ENCODE measurements at places on chromosomes 7 and 10.

- DNase-seq = no peak
Observed at GRCh38 chr7:1966631-1967200, 266.0 kb downstream of the MAD1L1 start.

- no peak for DNase-seq
Observed at GRCh38 chr10:98460837-98461499, 14.2 kb upstream of the HPS1 start.

GRCh38 chr10:778626-779330, 89.3 kb upstream of the DIP2C start:
- DNase-seq = no peak

DNA sequence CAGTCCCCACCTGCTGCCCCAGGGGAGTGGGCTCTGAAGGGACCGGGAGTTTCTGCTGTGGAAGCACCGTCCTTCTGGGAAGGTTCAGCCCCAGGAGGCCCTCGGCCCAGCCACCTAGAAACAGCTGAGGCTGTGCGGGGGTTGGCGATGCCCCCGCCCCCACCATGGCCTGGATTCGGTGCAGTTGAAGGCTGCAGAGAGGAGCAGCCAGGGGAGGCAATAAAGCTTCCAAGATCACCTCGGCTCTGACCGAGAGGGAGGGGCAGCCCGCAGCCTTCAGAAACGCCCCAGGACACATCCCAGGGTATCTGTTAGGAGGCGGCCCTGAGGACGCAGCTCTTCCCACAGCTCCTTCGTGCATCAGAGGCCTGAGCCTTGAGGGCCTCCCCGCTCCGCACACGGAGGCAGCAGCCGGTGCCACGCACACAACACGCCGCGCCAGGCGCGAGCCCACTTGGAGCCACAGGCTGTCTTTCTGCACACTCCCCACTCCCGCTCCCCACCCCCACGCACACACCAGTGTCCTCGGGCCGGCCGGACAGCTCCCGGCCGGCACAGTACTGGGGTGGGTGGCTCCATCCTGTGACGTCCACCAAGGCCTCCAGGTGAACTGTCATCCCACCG, 1.6 kb downstream of the KNDC1 start:
- DNase-seq = no peak

DNA sequence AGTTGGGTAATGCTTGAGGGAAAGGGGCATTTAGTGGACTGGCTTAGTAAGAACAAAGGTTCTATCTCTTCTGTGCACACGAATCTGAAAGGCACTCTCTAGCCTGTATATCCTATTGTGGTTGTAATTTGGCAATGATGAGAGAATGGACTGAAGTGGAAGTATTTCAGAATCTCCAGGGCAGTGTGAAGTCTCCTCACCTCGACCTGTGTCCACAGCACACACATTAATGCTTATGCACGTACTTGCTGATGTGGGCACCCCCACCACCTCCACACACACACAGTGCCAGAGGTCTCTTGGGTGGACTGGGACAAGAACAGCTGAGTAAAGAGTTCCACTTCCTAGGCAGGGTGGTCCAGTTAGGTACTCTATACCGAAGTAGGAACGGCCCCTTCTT, 6.9 kb downstream of the SMC3 start:
- DNase-seq = no peak

- DNase-seq = no peak
Observed at GRCh38 chr7:24788961-24789576, 31.8 kb upstream of the GSDME start.

DNA sequence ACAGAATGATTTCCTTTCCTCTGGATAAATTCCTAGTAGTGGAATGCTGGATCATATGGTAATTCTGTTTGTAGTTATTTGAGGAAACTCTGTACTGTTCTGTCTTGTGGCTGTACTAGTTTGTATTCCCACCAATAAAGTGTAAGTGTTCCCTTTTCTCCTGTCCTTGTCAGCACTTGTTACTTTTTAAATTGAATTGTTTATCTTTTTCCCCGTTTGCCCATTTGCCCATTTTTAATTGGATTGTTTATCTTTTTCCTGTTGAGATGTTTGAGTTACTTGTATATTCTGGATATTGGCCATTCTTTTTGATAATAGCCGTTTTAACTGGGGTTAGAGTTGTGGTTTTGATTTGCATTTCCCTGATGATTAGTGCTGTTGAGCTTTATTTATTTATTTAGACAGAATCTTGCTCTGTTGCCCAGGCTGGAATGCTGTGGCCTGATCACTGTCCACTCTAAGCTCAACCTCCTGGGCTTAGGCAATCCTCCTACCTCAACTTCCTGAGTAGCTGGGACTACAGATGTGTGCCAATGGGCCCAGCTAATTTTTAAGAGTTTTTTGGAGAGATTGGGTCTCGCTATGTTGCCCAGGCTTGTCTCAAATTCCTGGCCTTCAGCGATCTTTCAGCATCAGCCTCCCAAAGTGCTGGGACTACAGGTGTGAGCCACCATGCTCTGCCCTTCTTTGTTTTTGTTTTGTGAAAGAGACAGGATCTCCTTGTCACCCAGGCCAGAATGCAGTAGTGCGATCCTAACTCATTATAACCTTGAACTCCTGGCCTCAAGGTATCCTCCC, 23.0 kb downstream of the BMPR1A start:
- DNase-seq = no peak

DNA sequence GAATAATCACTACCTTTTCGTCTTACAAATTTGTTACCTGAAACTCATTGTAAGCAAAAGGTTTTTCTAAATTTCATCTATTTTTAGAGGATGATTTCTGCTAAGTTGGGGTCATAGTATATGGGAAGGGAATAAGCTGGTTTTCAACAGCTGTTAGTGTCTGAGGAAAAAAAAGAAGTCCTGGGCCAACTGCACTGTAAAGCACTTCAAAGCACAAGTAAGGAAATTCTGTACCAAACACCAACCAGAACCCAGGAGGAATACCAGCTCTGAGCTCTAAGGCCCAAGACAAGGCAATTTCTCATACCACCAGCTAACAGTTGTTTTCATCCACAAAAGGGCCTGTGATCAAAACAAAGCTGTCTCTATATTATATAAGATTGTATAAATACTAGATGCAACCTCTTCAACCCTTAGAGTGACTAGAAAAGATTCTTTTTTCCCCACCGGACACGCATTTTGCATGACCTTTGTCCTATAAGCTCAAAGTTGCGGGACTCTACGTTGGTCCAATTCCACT, 6.1 kb upstream of the MEOX2 start:
- no peak for DNase-seq

DNA sequence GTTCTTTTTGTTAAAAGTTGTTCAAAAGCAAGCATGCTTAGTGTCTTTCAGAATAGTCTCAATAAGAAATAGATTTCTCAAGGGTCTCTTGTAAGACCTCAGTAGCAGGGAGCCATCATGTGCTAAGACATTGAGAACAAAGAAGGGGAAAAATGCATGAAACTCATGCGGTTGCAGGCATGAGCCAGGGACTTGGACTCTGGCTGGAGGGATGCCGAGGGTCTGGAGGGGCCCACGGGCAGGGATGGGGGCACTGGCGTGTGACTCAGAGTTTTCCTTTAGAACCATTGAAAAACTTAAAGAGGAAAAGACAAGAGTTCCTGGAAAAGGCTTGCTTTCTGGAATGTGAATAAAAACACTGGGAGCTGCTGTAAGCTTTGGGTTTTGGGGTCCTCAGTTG, 253.3 kb downstream of the CCDC3 start:
- no peak for DNase-seq

DNA sequence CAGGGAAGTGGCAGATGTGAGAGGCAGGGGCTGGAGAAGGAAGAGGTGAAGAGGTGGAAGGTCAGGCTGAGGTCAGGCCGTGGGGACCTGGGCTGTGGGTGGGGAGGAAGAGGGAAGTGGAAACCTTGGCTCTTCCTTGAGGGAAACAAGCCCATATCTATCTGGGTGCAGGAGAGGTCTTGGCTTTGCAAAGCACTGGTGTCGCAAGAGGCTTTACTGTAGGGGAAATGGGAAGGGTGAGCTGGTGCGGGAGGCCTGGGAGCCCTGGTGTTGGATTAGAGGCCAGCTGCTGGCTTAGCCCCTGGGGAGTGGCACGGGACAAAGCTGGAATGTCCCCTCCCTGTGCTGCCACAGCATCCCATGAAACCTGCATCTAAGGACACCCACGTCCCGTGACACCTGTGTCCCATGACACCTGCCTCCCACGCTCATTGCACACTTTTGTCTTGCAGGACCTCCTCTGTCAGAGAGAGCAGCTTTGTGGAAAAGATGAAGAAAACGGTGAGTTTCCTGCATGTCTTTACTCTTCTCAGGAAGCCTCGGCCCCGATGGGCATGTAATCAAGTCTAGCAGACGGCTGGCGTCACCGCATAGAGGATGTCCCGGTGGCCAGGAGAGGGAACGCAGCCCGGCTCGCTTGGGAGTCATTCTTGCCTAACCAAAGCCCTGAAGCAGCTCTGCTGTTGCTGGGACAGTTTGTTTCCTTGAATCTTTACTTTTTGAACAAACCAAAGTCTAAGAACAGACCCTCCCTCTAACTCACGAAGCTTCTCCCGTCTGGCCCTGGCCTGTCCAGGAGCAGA, 22.2 kb downstream of the TMEM120A start:
- DNase-seq = peak; percentile 23

DNA sequence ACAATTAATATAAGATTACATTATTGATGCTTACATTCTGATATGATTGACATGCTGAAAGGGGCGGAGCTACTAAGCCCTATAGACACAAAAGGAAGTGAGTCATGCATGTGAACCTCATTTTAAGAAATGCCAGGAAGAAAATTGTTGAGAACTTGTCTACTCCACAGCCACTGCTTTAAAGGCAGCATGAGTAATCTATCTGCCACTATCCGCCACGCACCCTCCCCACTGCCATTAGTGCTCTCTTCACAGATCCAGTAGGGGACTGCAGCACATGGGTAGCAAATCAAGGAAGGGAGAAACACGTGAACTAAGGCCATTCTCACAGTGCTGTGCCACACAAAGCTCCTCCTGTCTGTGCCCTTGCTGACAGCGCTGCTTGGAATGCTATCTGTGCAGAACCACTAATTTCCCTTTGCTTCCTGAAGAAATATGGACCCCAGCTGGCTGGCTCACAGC, 524.8 kb downstream of the GRM8 start:
- DNase-seq = no peak

GRCh38 chr7:17206349-17206905, 92.0 kb upstream of the AHR start:
- DNase-seq = no peak

- DNase-seq = no peak
Observed at GRCh38 chr7:102323914-102324195, 32.4 kb downstream of the SPDYE6 start.

DNA sequence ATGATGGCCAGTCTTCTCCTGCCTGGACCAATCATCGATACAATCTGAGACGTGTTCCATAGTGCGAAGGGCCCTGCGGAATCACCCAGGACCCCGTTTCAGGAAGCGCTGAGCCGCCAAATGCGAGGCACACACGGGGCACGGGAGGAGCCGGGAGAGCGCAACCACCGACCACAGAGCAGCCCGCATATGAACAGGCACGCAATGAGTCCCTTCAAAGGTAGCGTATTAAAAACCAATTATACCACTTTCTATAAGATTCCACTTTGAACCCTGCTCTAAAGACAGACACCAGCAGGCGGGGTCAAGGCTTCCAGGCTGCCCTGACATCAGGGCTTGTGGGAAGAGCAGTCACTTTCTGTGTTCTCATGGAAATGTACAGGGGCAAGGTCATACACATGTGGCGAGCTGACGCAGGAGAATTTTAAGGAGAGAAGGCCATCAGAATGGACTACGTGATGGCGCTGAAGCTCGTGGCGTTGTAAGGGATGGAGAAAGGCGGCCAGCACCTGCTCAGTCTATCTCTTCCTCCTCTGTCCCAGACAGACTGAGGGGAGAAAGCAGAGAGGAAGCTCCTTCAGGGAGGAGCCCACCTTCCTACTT, 46.2 kb downstream of the AMZ1 start:
- no peak for DNase-seq

DNA sequence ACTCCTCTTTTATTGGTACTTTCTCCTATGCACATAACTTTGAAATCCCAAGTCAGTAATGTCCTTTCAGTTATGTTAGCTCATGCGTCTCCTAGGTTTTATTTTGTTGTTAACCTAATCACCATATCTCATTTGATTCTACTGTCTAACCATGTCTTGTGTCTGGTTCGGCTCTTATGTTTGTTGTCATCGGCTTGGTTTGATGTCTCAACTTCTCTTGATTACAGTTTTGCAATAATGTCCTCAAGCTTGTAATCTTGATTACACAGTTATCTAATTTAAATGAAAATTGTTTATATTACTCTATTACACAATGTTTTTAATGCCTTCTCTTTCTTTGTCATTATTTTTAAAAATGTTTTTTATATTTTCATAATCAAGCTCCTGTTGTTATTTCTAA, 35.9 kb upstream of the SEMA3A start:
- no peak for DNase-seq

DNA sequence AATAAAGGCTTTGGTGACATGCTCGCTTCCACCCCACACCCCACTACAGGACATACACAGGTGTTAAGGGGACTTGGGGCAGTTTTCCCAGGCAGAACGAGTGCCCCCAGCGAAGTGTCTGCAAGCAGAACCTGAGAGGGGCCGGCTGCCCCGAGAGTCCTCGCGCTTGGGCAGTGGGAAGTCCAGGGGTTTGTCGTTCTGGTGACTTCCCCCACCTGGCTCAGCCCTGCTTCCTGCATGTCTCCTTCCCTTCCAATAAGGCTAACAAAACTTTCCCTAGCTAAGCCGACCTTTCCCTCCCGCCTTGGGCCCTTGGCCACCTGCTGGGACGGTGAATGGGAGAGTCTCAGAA, 916 bp downstream of the VWA2 start:
- DNase-seq = no peak

DNA sequence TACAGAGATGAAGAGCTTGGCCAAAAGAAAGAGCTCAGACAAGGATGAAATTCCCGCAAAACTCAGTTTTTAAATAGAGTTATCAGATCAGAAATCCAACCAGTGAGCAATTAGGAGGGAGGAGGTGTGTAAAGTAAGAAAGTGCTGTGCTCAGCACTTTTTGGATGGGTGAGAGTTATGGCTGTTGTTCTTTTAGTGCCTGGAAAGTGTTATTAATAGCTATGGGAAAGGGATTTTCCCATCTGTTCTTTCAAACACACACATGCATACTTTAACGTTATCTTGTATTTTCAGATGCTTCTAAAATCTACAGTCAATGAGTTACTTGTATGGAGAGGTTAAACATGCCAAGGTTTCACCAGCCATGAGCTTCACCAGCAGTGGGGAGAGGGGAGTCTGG, 107.3 kb upstream of the TMEM72 start:
- no peak for DNase-seq

DNA sequence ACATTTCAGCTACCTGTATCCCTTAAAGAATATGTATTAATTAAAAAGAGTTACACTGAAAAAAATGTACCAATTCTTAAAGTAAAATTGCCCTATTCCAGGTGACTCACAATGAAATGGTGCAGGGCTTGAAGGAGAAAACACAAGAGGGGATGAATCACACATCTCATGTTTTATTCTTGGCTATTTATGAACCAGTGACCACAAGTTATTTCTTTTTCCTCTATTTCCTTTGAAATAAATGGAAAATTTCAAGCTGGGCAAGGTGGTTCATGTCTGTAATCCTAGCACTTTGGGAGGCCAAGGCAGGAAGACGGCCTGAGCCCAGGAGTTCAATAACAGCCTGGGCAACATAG, 106.8 kb downstream of the UBE2H start:
- DNase-seq = no peak
